GM06990 (cell line): ENCODE measurements at places on chromosomes 6 and 20.

DNA sequence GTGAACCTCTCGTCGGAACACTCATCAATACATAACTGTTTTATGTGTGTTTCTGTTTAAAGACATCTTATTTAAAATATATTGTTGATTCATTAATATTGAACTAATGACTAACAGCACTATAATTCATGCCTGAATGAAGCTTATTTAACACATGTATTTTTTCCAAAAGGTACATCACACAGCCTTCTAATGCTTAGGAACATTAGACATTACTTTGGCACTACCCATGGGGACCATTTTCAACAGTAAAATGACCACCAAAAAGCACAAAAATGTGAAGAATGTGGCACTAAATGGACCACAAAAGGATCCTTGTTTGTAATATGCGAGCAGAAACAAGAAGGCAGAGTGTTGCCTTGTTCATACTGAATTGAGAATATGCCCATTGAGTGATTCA, 109.2 kb downstream of the CEP57L1 start:
- no peak for DNase-seq

DNA sequence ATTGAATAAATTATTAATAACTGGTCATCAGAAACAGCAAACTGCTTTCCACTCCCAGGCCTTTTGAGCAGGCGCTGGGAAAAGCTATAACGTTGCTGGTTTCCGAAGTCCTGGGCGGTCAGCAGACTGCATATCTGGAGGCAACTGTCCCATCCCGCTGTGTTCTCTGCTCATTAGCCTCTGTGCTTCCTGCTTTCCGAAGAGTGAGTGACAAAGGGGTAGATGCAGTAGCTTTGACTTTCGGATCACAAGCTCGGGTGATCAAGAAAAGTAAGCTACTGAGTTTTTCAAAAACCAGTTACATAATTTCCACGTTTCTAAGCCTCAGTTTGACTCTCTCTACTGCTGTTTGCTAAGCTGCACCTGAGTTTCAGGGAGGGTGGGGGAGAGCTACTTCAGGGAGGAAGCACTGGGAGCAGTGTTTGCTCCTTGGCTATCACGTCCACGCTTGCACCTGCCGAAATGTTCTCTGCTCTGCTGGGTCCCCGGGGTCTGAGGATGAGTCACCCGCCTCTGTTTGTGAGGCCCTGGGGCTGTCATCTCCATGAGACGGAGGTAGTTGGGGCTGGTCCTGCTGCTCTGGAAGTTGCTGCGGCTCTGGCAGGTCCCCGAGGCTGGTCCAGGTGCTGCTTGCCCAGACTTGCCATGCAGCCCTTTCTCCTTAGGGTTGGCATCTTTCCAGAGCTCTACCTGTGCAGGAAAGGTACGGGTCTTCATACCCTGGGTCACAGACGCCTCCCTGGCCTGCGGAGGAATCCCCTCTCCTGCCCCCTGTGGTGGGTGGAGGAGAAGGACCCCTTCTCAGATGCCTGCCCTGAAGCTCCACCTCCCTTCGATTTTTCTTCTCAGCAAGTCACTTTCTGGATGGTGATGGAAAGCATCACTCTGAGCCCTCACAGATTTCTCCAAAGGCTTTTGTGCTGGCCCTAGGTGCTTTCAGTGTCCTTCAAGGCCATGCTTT, 220.0 kb downstream of the QKI start:
- no peak for DNase-seq

DNA sequence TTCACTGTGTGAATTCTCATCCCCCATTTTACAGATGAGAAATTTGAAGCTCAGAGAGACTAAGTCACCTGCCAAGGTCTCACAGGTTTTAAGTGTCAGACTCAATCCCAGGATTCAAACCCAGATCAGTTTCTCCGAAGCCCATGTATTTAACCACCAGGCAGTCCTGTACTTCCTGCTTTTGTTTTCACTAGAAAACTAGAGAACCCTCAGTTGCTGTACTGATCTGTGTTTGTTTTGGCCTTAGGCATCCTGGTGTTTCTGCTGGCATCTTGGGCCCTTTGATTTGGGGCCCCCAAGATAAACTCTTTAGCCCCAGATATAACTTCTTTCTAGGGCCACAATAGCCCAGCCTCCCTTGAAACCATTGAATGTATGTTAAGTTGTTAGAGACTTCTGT, 36.5 kb downstream of the PPP1R16B start:
- no peak for DNase-seq

DNA sequence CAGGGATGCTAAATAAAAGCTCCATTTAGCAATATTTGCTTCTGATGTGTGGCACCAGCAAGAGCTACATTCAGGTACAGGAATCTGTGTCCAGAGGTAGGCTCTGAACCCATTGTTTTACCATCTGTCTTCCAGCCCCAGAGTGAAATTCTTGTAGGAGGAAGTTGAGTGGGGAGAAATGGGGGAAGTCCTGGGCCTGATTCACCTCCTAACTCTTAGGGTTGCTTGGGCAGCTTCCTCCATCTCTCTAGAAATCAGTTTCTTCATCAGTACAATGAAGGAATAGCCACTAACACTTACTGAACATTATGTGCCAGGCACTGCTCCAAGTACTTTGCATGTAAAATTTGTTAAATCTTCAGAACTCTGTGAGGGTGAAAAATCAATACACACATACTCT, 35.1 kb upstream of the TSPYL1 start:
- DNase-seq, result no peak

DNA sequence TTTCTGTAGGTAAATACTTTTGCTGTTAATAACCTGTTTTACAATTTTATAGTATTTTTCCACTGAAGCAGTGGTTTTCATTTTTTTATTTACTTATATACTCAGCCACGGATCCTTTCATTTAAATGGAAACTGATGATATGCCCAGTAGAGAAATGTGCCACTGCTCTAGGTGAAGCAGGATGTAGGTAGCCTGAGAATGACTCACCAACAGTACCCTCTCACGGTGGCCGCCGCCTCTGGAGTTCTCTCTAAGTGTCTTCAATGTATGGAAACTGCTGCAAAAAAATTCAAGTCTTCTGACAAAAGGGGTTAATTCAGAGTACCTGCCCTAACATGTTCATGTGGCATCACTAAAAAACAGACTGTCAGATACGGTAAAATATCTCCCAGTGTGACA, 6.4 kb downstream of the EYA4 start:
- no peak for DNase-seq

- no peak for DNase-seq
Observed at GRCh38 chr6:3458706-3459421, 2.0 kb upstream of the SLC22A23 start.

DNA sequence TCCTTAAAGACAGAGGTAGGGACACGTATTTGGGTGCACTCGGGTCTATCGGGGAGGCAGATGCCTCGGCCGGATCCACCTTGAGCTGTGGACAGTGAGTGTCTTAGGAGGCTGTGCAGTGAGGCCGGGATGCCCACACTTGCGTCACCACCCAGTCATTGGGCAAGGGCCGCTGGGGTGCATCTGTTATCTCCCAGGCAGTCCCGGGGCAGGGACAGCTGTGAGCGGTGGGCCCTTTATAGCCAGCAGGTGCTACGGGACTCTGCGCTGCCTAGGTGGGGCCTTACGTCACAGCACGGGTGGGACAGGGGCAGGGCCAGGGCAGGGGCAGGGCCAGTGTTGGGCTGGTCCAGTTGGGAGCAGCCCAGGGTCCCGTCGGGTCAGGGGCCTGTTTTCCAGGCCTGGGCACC, 689 bp upstream of the COL20A1 start:
- DNase-seq, result no peak

- DNase-seq, result no peak
Observed at GRCh38 chr20:46838011-46838410, 56.6 kb upstream of the EYA2 start.

DNA sequence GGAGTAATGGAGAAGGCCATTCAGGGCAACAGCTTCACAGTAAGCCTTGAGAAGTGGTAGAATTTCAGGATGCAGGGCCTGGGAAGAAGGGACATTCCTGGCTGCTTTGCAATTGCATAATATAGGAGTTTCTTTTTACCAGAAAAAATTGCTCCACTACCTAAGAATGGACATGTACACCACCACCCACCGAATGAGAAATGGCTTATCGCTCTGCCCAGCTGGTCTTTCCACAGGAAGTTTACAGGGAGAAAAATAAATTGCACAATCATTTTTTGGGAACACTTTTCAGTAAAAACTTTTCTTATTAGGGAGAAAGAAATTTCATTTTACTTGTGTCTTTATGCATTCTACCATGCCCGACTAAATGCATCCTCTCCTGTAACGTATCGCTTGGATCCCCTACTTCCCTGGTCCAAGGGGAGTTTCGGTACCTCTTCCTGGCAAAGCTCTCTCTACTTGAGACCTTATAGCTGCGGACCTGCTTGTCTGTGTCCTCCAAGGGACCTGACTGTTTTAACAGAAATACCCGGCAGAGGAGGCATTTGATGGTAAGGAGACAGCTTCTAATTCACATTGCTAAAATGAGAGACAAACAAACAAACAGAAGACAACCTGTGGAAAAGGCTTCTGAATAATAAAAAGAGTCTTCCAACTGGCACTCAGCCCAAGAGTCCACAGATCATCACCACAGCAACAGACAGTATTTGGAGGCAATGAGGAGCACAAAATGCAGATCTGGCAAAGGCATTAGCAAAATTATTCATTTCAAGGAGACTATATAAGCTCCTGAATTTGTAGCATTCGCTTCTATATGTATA, 54.2 kb downstream of the MAP3K5 start:
- DNase-seq, result no peak

- DNase-seq, result no peak
Observed at GRCh38 chr6:9398071-9398766, 962.9 kb upstream of the SLC35B3 start.

- DNase-seq, result peak; percentile 60
Observed at GRCh38 chr6:155493694-155494143, 38.1 kb upstream of the NOX3 start.

GRCh38 chr6:40721271-40721952, 134.2 kb upstream of the LRFN2 start:
- DNase-seq, result no peak

GRCh38 chr6:142300302-142300701, 1.5 kb upstream of the ADGRG6 start:
- no peak for DNase-seq

DNA sequence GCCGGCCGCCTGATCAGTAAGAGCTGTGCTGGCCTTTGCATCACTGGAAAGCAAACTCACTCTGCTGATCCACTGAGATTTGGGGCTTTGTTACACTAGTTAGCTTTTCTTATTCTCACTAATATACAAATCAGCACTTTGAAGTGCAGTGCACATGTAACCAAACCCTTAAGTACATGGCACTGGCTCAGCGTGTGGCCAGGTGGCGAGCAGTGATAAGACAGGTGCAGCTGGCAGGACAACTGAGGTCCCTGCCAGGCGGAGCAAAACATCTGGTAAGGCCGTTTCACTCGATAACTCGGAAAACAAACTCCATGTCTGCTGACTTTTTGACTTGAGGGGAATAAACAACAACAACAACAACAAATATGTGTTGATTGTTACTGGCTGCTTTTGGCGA, 11.0 kb downstream of the GFRA4 start:
- no peak for DNase-seq

GRCh38 chr6:103720393-103720792, 1139.3 kb downstream of the HACE1 start:
- no peak for DNase-seq

DNA sequence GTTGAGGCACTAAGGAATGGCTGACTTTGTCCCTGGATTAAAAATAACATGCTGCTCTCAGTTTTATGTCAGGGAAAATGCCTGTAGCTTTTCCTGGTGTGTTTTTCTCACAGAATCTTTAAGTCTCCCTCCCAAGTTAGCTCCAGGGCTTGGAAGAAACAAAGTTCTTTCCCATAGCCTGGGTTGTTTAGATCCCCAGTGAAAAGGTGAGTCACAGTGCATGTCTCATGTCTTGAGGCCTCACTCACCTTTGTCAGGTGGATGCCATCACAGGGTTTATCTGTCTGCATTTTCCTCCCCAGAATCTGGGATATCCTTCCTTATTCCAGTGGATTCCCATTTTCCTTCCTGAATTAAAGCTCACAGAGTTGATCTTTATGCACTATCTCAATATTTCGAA, 722.4 kb downstream of the GRIK2 start:
- DNase-seq, result no peak

DNA sequence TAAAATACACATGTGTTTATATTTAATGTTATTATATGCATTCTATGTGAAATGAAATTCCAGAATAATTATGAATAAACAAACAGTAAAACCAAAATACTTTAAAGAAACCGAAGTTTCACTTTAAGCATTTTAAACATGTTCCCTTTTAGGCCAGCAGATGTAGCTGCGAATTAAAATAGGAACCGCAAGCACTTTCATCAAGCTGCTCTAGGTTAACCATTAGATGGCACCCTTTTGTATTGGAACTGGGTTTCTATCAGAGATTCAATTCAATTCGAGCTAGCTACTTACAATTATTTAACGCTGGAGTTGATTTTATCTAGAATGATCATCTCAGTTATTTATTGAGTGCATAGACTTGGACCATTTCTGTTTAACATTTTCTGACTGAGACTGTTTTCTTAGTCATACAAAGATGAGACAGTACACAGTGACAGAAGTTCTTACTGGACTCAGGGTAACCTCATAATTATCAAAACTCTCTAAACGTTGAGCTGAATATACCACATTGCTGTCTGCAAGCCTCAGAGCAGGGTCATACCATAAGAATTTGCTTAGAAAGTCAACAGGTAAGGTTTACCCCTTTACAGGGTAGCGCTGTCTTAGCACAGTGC, 8.5 kb downstream of the TMEM242 start:
- no peak for DNase-seq

DNA sequence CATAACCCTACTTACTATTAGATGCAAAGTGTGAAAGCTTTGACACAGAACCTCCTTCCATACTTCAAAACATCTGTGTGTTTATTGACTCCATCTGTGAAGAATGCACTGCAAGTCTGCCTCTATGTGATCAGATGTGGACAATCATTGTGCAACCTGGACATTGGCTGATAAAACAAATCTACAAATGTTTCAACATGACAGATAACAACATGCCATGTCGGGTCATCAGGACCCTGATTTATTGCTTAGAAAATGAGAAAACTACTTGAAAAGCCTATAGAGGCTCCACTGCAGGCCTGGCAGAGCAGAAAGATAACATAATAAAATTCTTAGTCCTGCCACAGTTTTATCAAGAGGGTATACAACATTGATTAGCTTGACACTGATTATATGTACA, 1286.4 kb downstream of the GRIK2 start:
- no peak for DNase-seq

DNA sequence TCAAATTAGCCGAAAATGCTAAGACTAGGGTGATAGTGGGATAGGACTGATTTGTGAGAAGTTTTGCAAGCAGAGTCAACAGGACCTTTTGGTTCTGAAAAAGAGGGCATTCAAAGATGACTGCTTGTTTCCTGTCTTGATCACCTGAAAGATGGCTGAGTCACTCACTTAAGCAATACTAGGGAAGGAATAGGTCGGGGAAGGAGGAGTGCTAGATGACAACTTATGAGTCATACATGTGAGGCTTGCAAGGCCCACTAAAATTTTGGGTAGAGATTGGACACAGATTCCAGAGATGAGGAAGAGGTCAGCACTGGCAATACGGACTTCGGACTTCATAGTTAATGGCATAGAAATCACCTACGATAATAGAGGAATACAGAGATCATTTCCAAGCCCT, 89.2 kb downstream of the FAM83B start:
- no peak for DNase-seq

GRCh38 chr6:13298446-13298845, 29.9 kb downstream of the TBC1D7 start:
- DNase-seq, result no peak

- peak; percentile 67 for DNase-seq
Observed at GRCh38 chr20:32536851-32537656, 48.1 kb downstream of the NOL4L start.
